ENCODE measurements at places on chromosomes 16 and 17. TPM values are rescaled to one million over a fixed set of nuclear protein-coding genes. Genes with fewer than 3 reads are reported as not detected.

DNA sequence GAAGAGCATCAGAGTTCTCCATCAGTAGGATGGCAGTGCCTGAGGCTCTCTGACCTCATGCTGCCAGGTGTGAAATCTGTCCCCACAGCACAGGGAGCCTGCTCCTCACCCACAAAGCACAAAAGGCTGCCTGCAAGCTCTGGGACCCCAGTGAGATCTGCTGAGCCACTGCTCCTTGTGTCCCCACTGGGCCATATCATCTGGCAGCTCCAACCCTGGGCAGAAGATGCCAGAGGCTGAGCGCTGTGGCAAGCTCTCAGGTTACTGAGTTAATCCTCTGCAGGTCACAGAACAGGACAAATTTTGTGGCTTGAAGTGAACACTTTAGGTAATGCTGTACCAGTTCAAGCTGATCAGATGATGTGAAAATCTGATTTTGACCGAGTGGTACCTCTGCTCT, 26.7 kb upstream of the ERN1 start:
- no peak for DNase-seq

DNA sequence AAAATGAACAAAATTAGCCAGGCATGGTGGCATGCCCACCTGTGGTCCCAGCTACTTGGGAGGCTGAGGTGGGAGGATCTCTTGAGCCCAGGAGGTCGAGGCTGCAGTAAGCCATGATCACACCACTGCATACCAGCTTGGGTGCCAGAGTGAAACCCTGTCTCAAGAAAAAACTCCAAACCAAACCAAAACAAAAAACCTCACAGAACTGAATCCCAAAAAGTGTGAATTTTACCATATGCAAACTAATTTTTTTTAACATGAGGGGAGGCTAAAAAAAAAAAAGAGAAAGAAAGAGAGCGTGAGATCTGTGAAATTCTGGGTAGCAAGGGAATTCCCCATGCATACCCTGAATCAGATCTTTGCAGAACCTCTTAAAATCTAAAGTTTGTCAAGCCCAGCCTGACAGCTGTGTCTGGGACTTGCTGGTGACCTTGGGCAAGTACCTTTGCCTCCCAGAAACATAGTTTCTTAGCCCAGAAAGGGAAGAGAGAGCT, 17.1 kb upstream of the CDH1 start:
- DNase-seq, result no peak

- no peak for DNase-seq
Measured at GRCh38 chr17:49708515-49709183, 885 bp upstream of the SLC35B1 start.

DNA sequence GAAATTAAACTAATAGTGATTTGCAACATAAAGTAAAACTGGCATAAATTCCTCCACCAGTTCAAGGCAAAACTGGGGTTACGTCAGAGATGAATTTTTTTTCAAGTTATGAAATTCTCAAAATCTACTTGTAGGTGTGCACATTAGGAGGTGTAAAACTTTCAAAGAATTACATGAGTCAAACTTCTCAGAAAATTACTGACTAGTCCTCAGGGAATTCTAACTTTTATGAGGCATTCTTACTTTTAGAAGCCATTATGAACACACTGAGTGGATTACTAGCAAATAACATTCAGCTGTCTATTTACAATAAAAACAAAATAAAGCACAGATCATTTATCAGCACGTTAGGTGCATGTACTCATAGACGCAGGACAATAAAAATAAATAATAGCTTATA, 348.7 kb downstream of the CDH11 start:
- DNase-seq, result no peak

DNA sequence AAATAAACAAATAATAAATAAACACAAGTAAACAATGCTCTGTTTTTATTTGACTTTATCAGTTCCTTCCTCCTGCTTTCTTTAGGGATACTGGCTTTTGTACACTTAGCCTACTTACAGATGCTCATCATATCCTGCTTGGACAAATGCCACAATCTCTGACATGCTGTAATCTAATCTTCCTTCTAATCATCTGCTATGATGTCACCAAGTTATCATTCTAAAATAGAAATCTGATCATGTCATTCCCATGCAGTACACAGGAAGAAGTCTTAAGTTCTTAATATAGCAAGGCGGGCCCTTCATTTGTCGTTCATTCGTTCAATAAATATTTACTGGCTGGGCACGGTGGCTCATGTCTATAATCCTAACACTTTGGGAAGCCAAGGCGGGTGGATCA, 9.1 kb upstream of the UBB start:
- DNase-seq, result no peak

GRCh38 chr17:3879186-3879585, 13.7 kb downstream of the CAMKK1 start:
- DNase-seq, result no peak

DNA sequence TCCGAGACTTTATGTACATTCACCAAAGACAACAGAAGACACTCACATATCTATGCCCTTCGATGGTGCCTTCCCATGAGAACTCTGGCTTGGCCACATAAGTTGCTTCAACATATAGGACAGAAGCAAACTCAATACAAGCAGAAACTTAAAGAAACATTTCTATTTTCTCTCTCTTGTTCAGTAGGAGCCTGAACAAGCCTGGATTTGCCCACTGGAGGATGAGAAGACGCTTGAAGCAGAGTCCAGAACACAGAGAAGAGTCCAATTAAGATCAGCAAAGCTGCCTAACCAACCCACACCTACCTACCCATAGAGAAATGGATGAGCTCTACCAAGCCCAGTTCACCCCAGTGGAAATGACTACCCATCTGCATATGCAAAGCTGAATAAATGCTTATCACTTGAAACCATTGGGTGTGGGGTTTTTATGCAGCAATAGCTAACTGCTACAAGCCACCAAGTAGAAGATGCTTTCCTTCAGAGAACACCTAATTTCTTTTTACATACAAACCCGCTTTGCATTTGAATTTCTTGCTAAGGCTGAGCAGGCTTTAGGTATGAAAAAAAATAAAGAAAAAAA, 337.9 kb upstream of the DYNLRB2 start:
- DNase-seq, result no peak

GRCh38 chr16:67184453-67184994, 761 bp upstream of the MATCAP1 start:
- DNase-seq, result no peak

GRCh38 chr17:45225051-45225700, 3.5 kb downstream of the FMNL1 start:
- DNase-seq, result no peak

DNA sequence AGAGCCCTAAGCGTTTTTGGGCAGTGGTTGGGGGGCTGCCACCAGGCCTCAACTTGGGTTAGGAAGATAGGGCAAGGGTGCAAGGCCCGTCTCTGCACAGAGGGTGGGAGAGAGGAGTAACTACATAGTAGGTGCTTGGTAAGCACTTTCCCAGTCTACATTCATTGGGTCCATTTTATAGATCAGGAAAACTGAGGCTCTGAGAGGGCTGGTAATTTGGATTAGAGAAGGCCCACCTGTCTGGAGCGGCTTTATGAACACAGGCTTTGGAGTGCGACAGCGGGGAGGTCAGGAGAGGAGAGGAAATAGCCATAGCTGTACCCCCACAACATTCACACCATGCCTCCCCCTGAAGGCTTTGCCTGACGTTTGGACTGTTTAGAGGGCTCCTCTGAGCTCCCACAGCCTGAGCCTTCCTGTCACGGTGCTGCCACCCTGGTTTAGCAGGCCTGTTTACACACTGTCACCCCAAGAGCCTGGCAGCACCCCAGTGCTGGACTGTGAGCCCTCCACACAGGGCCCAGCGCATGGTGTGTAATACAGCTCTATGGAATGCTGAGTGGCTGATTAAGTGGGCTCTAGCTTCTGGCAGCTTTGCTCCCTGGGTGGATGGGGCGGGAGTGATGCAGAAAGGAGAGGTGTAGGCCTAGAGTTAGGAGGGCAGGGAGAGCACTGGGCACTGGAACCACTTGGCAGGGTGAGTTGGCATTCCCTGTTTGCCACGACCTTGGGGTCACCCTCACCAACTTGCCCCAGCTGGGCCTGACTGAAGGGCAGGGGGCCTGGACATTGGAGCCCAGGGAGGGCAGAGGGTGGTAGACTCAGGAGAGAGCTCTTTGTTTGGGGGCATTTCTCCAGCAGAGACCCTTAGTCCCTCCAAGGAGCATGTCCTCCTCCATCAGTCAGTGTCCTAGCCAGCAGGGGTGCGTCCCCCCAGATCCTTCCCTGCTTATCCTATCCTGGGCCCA, 73.7 kb downstream of the RAI1 start:
- no peak for DNase-seq

DNA sequence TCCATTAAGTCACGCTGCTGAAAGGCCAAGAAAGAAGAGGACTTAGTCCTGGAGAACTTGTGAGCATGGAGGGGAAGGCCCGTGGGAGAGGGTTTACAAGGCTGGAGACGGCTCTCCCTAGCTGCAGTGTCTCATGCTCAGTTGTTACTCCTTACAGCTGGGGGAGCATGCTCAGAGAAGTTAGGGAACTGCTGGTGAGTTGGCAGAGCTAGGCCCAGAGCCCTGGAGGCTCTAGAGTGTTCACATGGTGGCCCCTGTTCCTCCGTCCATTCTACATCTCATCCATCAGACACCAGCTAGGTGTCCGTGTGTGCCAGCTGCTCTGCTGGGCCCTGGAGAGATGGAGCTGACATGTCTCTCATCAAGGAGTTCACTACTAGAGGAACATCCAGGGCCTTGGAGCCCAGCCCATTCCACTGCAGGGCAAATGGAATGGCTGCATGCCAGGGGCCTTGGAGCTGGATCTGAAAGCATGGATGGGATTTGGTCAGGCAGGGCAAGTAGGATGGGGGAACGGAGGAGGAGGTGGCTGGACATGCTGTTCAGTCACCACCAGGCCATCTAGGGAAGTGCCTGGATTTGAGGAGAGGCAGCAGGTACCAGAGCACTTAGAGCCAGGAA, 6.3 kb downstream of the XYLT2 start:
- no peak for DNase-seq

GRCh38 chr17:59406808-59407381, 75.4 kb downstream of the YPEL2 start:
- DNase-seq, result no peak

DNA sequence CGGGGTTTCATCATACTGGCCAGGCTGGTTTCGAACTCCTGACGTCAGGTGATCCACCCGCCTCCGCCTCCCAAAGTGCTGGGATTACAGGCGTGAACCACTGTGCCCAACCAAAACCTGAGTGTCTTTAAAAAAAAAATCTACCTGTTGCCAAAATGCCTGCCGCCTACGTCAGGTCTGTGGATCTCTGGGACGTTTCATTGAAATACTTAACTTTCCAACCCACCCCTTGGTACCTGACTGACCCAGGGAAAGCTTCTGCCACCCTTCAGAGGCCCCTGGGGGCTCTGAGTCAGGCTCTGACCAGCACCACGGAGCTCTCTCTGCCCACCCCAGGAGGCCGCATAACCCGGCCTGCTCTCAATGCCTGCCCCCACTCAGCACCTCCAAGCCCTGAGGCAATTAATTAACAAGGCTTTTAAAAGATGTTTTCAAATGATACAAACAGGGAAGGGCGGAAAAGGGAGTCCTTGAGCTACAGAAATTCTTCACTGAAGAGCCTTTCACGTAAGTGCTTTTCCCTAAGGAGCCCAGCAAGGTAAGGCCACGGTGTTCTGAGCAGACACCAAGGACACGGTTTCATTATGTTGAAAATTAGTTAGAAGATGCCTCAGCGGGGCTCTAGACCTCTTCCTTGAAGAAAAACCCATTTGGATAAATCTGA, 29.3 kb upstream of the GSG1L start:
- DNase-seq, result no peak

DNA sequence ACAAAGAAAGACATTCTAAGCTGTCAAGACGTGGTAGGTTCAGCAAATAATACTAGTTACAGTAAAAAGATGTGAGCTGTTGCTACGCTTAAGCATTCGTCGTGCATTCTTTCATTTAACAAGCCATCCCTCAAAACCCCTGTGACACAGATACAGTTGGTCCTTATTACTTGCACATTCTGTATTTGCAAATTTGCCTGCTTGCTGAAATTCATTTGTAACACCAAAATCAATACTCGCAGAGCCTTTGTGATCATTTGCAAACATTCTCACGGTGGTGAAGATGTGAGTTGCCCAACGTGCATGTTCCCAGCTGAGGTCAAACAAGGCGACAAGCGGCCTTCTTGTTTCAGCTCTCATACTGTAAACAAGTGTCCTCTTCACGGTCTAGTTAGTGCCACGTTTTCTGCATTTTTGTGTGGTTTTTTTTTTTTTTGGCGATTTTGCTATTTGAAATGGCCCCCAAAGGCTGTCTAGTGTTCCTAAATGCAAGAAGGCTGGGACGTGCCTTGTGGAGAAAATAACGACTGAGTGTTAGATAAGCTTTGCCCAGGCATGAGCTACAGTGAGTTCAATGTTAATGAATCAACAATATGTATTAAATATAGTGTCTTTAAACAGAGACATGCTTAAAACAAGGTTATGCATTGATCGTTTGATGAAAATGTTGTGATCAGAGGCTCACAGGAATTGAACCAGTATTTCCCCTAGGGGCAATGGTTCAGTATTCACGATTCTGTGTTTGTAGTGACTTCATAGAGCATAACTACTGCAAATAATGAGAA, 84.1 kb downstream of the RAB11FIP4 start:
- DNase-seq, result no peak

- no peak for DNase-seq
Measured at GRCh38 chr17:37067555-37068111, 118.9 kb downstream of the AATF start.

DNA sequence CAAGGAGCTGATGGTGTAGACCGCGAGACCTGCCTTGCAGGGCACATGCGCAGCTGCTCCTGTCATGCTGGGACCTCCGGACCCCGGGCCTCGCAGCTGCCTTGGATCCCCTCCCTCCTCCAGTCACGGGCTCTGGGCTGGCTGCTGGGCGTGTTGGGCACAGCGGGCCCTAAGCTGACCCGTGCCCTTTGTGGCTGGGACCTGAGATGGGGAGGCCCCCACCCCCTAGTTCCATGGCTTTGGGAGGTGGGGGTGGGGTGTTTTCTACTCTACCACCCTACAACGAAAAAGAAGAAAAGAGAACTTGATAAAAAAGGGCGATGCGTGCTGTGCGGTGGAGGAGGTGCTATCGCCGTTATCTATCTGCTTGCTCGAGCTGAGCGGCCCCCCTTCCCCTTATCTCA, 14.5 kb downstream of the ZFPM1 start:
- DNase-seq, result no peak

OR3A1 gene
- polyA plus RNA-seq, result 0.12 TPM

OR4D1 gene
- polyA plus RNA-seq, result not detected

TEDC2 gene
- 10.1 TPM for polyA plus RNA-seq
